ENCODE measurements at places on chromosomes 6 and 20. TPM values are rescaled to one million over a fixed set of nuclear protein-coding genes. Genes with fewer than 3 reads are reported as not detected.

DNA sequence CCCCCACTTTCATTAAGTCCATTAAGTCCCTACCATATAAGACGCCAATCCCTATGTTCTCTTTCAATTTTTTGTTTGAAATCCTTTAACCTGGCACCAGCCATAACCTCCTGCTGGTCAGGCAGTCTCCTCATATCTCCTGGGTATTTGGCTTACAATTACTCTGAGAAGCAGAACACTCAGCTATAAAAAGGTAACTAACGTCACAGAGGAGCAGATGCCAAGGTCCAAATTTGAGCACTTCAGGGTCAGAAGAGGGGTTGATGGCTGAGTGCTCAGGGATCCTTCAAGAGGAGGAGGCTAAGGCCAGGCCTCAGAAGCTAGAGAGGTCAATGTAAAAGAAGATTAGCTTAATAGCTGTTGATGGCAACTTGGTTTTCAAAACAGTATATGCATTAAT lies 22.3 kb upstream of the RCAN2 start:
- no peaks in the 10 kb centered on the region for H3K4me1 ChIP-seq
- no peaks in the 10 kb centered on the region for H3K36me3 ChIP-seq
- H3K27ac ChIP-seq, result no peak overlapping the region
- H3K27me3 ChIP-seq, result no peaks in the 10 kb centered on the region

GRCh38 chr20:32672394-32672981 lies 1.3 kb downstream of the C20orf203 start:
- no peak overlapping the region for H3K27ac ChIP-seq
- no peaks in the 10 kb centered on the region for H3K36me3 ChIP-seq
- no peak overlapping the region for H3K4me3 ChIP-seq
- H3K4me1 ChIP-seq, result peaks cover 6% of the 10 kb centered on the region
- H3K27me3 ChIP-seq, result no peaks in the 10 kb centered on the region
- no peak for DNase-seq

DNA sequence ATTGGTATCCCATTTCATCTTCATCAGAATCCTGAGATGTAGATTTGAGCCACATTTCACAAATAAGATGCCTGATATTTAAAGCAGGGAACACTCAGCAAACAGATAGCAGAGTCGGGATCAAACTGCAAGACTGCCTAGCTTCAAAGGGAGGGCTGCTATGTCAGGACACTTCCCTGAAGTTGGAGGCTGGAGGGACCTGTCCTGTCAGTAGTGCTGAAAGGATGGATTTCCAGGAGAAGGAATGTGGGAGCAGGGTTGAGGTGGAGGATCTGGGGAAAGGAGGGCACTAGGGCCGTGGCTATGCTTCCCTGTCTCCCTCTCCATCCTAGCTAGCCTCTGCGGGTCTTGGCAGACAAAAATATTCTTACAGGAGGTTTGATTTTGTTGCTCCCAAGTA lies 32.2 kb downstream of the COX4I2 start:
- DNase-seq, result no peak
- H3K36me3 ChIP-seq, result peaks cover 44% of the 10 kb centered on the region
- H3K27ac ChIP-seq, result no peak overlapping the region

DNA sequence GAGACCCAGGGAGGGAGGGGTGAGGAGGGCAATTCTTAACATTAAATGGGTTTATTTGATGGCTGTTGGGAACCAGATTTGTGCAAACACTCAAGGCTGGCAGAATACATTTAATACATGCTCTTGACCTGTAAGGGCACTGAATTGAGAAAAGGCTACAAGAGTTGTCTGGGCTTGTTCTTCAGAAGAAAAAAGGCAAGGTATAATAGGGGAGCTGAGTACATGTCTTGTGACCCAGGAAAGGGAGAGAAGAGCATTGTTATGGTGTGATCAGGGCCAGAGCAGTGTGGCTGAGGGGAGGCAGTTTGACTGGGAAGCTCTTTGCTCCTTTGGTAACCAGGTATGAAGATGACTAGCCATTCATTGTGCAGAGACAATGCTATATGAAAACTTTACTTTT lies 18.9 kb downstream of the KLHL31 start:
- no peak overlapping the region for H3K4me3 ChIP-seq
- H3K27ac ChIP-seq, result no peak overlapping the region
- no peaks in the 10 kb centered on the region for H3K27me3 ChIP-seq

DNA sequence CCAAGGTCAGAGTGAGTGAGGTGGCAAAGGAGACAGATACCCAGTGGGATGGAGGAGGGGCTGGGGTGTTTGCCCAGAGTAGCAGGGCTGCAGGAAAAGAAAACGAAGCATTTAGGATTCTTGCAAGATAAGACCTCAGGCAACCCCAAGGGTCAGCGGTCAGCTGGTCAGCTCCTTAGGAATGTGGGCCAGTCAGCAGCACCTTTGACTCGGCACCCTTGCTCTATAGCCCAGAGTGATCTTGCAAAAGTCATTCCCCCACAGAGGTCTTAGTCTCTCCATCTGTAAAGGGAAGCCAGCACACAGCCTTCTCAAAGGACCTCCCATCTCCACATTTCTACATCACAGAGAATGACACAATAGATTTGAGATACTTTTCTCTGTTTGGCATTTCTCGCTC lies 56.7 kb downstream of the VEGFA start:
- peaks cover 36% of the 10 kb centered on the region for H3K27me3 ChIP-seq
- H3K4me1 ChIP-seq, result peaks cover 5% of the 10 kb centered on the region
- H3K36me3 ChIP-seq, result no peaks in the 10 kb centered on the region
- no peak overlapping the region for H3K4me3 ChIP-seq
- no peak for DNase-seq
- H3K27ac ChIP-seq, result no peak overlapping the region

GRCh38 chr6:7566107-7566506 lies 23.9 kb upstream of the SNRNP48 start:
- H3K36me3 ChIP-seq, result peaks cover 75% of the 10 kb centered on the region
- H3K27ac ChIP-seq, result no peak overlapping the region
- H3K4me1 ChIP-seq, result peaks cover 2% of the 10 kb centered on the region
- DNase-seq, result no peak
- H3K4me3 ChIP-seq, result no peak overlapping the region

DNA sequence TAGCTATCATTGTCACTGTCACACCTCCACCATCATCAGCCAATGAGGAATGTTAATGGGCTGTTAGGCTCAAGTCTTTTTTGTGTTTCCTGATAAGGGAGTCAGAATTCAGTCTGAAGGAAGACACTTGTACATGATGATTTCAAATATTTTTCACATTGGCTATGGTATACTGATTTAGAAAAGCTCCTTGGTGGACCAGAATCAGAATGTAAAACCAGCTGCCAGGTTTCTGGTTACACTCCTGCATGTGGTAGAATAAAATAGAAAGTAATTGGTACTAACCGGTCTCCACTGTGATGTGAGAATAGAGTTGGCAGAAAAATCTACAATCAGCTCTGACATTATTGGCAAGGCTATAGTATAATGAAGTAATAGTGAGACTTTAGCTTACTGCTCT lies 10.7 kb downstream of the COL9A1 start:
- no peak overlapping the region for H3K4me3 ChIP-seq
- H3K27me3 ChIP-seq, result peaks cover 36% of the 10 kb centered on the region
- no peak for DNase-seq

DNA sequence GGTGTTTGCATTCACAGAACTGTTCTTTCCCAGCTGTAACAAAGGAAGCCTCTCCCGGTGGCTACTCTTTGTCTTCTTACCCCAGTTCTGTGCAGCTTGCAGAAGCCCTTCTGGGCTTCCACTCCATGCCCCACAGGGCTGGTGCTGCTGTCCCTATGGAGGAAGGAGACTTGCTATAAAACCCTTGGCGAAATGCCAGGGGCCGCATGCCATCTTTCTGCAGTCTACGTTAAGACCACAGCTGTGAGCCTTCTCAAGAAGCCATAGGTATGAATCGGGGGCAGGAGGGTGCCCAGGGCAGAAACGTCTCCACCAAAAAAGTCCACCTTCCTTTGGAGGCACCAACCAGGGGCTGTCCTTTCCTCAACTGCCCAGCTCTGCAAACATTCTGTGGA lies 60.7 kb downstream of the PRND start:
- peaks cover 2% of the 10 kb centered on the region for H3K27me3 ChIP-seq
- H3K36me3 ChIP-seq, result no peaks in the 10 kb centered on the region
- H3K27ac ChIP-seq, result no peak overlapping the region
- no peaks in the 10 kb centered on the region for H3K4me1 ChIP-seq
- no peak for DNase-seq
- H3K4me3 ChIP-seq, result no peak overlapping the region

DNA sequence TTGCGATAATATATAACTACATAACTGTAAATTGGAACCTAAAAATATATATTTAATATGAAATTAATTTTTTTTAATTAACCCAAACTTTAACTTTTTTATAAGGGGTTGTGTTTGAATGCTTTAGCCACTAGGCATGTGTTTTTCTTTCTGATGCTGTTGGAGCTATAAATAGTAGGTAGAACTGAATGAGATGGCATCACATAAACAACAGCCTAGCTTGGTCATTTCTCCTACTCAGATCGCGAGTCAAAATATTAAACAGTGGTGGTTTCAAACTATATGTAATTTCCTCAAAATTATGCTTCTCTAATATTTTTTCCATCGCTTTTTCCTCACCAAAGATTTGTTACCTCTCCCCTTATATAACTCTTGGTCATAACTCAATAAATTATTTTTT lies 243.2 kb downstream of the ARID1B start:
- H3K36me3 ChIP-seq, result no peaks in the 10 kb centered on the region
- no peaks in the 10 kb centered on the region for H3K27me3 ChIP-seq
- no peak for DNase-seq
- H3K27ac ChIP-seq, result peak overlapping the region; percentile 98
- peaks cover 30% of the 10 kb centered on the region for H3K4me1 ChIP-seq

GRCh38 chr6:157047951-157048350 lies 270.8 kb downstream of the ARID1B start:
- DNase-seq, result no peak
- H3K27me3 ChIP-seq, result no peaks in the 10 kb centered on the region
- H3K27ac ChIP-seq, result no peak overlapping the region
- no peaks in the 10 kb centered on the region for H3K4me1 ChIP-seq
- H3K4me3 ChIP-seq, result no peak overlapping the region
- H3K36me3 ChIP-seq, result no peaks in the 10 kb centered on the region

GRCh38 chr6:165685302-165685701 lies 22.3 kb upstream of the PDE10A start:
- no peak for DNase-seq
- H3K4me3 ChIP-seq, result no peak overlapping the region
- H3K27ac ChIP-seq, result no peak overlapping the region

DNA sequence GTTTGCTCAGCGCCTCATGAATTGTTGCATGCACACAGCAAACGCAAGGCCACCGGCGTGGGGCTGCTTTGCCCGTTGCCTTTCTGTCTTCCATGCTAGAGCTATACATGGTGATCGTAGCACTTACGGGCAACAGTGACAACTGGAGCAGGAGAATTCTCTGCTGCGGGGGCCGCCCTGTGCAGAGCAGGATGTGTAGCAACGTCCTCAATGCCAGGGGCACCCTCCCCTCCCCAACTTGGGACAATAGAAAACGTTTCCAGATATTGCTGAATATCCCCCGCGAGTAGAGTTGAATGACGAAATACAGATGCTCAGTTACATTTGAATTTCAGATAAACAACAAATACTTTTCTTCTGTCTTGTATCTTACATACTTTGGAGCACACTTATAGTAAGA lies 198.7 kb downstream of the TFAP2C start:
- no peak for DNase-seq
- H3K27ac ChIP-seq, result peak overlapping the region; percentile 83
- H3K4me1 ChIP-seq, result peaks cover 23% of the 10 kb centered on the region

DNA sequence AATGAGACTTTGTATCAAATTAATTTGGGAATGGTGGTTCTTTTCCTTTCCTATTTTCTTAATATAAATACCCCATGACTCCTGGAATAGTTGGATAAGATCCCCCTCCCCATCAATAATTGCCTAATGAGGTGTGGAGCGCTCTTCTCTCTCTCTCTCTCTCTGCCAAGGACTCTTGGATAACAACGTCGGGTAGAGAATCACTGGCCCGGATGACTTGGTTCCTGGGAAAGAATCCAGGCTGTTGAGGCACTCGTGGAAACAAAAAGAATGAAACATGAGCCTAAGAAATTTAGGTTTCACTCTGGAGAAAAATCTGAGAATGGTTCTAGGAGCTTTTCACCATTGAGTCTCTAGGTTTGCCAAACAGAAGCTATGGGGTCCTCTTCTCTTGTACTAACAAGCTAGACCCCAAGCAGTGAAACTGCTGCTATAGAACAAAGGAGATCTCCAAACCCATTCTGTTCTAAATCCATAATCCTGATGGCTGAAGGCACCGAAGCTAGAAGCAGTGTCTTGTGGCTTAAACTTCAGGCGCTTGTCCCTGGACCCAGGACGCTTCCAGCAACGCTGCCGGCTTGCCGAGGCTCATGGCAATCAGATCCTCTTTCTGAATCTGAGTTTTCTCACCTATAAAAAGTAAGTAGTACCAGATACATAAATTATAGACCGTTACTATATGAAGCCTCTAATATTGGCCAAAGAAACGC lies 241.6 kb upstream of the BTBD3 start:
- H3K36me3 ChIP-seq, result no peaks in the 10 kb centered on the region
- no peak for DNase-seq
- H3K4me3 ChIP-seq, result no peak overlapping the region
- no peak overlapping the region for H3K27ac ChIP-seq
- H3K4me1 ChIP-seq, result no peaks in the 10 kb centered on the region

DNA sequence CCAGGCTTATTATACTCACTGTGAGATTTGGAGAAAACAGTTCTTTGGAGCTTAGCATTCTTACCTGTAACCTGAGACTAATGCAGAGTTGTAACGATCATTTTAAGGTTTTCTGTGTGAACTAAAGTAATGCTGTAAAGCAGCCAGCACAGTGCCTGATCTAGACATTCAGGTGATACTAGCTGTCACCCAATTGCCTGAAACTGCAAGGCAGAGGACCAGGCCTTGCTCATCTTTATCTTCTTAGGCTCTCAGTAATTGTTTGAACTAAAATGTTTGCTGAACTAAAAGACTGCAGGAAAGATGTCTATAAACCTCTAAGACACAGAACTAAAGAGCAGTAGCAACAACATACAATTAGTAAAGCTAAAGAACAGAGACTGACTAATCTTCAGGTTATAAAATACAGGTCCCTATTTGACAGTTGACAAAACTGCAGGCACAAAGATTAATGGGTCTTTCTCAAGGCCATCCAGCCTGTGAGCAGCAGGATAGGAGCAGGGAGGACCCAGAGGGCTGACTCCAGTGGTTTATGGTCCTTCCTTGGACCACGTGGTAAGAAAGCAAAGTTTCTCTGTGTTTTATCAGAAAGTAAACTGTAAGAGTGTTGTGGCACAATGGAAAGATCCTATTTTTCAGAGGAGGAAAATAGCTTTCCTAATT lies 31.4 kb downstream of the SMLR1 start:
- no peak overlapping the region for H3K27ac ChIP-seq
- no peak overlapping the region for H3K4me3 ChIP-seq
- peaks cover 4% of the 10 kb centered on the region for H3K36me3 ChIP-seq
- H3K4me1 ChIP-seq, result peaks cover 6% of the 10 kb centered on the region

- H3K27me3 ChIP-seq, result no peaks in the 10 kb centered on the region
- no peaks in the 10 kb centered on the region for H3K4me1 ChIP-seq
- no peak overlapping the region for H3K27ac ChIP-seq
- no peak overlapping the region for H3K4me3 ChIP-seq
- DNase-seq, result no peak
- no peaks in the 10 kb centered on the region for H3K36me3 ChIP-seq
These were observed 231.5 kb downstream of the C6orf118 start for GRCh38 chr6:165077876-165078275.

Gene HLA-DPB1
- polyA plus RNA-seq, result not detected

Gene RCAN2
- 0.04 TPM for polyA plus RNA-seq

Gene NKX2-4
- polyA plus RNA-seq, result not detected
